AG08396 (cell line): ENCODE measurements at places on chromosomes 5 and 9.

DNA sequence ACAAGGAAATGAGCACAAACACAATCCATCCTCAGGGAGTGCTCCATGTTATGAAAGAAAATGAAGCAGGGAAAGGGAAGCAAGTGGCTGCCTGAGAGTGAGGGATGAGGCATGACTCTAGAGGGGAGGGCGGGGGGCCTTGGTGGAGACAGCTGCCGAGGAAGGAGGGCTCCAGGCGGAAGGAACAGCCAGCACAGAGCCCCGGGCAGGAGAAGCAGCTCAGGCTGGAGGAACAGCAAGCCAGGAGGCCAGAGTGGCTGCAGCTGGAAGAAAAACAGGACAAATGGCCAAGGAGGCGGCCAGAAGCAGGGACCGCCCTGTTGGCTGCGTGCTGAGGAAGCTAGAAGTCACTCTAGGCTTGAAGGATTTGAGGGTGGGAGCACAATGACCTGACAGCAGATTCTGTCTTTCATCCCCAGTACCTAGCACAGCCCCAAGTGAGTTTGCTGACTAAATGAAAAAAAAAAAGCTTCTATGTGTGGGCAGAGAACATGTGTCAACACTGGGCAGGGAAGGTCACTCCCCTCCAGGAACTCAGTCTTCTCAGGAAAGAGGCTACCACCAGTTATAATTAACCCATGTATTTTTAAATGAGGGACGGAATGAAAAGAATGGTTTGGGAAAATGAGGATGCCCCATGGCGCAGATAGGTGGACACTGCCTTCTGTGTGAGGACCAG is 142.8 kb downstream of the DCP2 start:
- no peak for DNase-seq

GRCh38 chr9:91746904-91747303 is 203.1 kb downstream of the ROR2 start:
- DNase-seq = no peak

DNA sequence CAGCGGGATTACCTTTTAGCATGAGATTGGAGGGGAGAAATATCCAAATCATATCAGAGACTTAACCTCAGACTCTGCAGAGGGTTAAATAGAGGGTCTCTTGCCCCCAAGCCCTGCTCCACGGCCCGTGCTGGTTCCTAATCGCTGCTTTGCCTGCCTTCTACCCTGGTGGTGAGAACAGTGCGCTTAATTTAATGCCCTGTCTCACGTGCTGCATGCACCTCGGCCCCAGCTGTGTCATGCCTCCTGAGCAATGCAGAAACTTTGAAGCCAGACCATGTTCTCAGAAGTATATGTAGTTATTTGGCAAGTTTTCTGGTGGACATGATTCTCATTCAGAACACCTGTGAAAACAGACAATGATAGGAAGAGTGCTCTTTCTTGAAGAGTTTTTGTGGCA is 1.4 kb downstream of the OTULIN start:
- peak; percentile 26 for DNase-seq

- no peak for DNase-seq
Measured at GRCh38 chr5:94505327-94506068, 112.9 kb downstream of the KIAA0825 start.

- DNase-seq = no peak
Measured at GRCh38 chr5:157513182-157513581, 53.2 kb downstream of the NIPAL4 start.
